Fibroblast of gingiva (primary cell): ENCODE measurements at places on chromosomes 1 and 21.

DNA sequence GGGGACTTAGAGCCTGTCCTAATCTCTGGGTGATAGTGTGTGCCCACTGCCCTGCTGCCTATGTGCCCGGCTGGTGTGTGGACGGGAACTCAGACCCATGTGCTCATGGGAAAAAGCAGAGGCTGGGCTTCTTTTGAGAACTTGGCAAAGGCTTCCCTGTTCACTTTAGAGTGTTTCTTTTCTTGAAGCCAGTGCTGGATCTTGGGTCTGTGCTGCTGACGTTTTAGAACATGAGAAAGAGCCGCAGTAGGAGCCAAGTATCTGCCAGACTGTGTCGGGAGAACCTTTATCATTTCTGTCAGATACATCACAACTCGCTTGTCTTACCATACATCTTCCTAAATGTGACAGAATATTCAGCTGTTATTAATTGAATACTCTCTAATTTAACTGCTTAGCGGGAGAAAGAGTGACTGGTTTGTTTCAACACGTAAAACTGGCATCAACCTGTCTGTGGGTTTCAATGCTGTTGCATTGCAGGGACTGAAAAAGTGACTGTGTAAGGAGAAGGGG lies 195.2 kb downstream of the PBX1 start:
- peak; percentile 43 for DNase-seq

DNA sequence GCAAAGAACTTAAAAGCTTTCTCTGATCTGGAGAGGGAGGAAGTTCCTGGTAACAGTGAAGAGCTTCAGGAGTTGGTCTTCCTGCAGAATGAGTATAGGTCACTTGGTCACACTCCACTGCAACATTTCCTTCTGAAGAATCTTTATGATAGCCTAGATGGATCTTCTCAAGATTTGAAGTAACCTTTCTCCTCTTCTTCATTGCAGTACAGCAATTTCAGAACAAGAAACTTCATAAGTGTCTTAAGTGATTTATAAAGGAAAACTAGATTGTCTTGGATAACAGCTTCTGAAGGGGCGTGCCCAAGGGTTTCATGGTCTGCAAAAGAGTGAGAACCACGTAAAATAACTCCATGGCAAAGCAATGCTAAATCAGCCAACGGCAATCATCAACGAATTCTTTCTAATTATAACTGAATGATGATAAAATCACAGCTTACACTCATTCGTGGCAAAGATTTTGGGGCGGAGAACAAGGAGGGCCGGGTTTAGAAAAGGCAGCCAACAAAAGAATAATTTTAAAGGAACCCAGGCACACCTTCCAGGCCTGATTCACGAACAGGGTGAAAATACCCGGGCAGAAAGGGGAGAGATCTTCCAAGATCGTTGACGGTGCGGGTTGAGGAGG lies 53.9 kb upstream of the ASPM start:
- DNase-seq, result peak; percentile 14

DNA sequence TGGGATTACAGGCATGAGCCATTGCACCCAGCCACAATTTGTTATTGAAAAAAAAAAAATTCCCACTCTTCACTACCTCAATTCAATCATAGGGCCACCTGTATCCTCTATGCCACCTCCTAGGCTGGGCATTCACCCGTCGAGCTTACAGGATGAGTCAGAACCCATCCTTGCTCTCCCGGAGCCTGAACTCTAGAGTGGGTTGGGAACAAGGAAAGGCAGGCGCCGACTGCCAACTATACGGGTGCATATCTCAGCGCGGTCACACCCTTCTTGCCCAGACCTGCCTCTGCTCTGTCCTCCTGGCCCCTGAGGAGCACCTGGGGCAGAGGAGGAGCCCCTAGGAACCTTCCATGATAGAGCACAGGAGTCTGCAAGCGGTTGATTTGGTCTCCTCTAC lies 21.4 kb upstream of the LBR start:
- no peak for DNase-seq

DNA sequence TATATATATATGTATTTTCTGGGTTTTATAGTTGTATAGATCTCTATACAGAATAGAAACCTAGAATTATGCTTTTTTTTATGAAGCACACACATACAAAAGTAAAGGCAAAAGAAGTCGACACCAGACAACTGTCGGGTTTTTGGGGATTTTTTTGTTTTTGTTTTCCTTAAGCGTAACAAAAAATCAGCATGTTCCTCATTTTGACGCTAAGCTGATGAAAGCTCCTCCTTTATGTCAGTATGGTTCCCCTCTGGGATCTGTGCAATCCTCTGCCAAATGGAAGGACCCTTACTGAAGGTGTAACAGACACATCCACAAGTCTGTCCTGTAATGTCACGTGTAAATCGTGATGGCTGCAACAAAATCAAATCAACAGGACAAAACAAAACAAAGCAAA lies 226.2 kb downstream of the RHOU start:
- DNase-seq, result no peak

- DNase-seq, result no peak
Observed at GRCh38 chr21:32592929-32593502, 7.7 kb upstream of the TCP10L start.

- peak; percentile 21 for DNase-seq
Observed at GRCh38 chr1:23452011-23452411, 27.5 kb upstream of the TCEA3 start.

DNA sequence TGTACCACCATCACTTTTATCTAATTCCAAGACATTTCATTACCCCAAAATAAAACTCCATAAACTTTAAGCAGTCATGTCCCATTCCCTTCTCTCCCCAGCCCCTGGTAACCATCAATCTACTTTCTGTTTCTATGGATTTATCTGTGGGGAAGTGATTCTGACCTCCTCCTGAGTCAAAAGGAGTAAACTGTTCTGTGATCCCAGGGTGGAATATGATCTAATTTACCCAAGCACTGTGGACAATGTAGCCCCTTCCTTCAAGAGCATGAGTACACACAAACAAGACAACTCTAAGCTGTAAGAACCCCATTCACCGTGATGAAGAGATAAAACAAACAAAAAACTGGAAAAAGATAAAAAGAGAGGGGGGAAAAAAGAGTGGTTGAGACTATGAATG lies 77.9 kb downstream of the PLPP3 start:
- DNase-seq, result no peak

GRCh38 chr1:103063921-103064320 lies 44.4 kb downstream of the COL11A1 start:
- peak; percentile 66 for DNase-seq

DNA sequence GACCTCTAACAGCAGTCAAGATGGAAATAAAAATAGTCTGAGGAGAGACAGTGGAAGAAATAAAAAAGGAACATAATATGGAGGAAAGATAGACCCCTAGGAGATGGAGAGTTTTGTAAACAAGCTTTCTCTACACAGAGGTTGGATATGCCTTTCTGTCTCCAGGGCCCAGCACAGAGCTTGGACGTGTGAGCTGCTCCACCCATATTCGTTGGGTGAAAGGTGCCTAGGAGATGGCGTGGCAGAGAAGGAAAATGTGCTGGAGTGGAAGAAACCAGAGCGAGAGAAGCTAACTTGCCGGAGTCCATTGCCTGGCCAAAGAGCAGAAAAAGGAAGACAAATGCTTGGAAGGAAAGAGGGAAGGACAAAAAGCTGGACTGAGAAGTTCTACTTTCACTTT lies 78.3 kb upstream of the LMO4 start:
- DNase-seq, result no peak

DNA sequence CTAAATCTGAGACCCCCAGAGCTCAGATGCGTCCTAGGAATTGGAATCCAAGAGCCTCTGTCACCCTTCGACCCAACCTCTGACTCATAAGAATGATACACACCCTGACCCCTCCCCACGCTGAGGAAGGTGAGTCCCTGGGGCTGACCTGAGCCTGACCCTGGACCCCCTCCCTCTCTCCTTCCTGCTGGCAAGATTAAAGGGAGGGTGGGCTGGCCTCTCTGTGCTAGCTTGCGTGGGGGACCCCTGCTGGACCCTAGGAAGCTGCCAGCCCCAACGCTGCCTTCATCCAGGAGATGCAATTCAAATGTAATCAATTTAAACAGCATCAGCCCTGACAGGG lies 627 bp downstream of the PLEKHA6 start:
- no peak for DNase-seq

- DNase-seq, result no peak
Observed at GRCh38 chr1:31203215-31203614, 36.5 kb downstream of the NKAIN1 start.

- no peak for DNase-seq
Observed at GRCh38 chr1:55044617-55045397, 5.5 kb downstream of the PCSK9 start.

GRCh38 chr21:43814215-43815106 lies 25.1 kb downstream of the RRP1 start:
- DNase-seq, result no peak

GRCh38 chr1:51345300-51345687 lies 14.9 kb upstream of the TTC39A start:
- DNase-seq, result no peak

DNA sequence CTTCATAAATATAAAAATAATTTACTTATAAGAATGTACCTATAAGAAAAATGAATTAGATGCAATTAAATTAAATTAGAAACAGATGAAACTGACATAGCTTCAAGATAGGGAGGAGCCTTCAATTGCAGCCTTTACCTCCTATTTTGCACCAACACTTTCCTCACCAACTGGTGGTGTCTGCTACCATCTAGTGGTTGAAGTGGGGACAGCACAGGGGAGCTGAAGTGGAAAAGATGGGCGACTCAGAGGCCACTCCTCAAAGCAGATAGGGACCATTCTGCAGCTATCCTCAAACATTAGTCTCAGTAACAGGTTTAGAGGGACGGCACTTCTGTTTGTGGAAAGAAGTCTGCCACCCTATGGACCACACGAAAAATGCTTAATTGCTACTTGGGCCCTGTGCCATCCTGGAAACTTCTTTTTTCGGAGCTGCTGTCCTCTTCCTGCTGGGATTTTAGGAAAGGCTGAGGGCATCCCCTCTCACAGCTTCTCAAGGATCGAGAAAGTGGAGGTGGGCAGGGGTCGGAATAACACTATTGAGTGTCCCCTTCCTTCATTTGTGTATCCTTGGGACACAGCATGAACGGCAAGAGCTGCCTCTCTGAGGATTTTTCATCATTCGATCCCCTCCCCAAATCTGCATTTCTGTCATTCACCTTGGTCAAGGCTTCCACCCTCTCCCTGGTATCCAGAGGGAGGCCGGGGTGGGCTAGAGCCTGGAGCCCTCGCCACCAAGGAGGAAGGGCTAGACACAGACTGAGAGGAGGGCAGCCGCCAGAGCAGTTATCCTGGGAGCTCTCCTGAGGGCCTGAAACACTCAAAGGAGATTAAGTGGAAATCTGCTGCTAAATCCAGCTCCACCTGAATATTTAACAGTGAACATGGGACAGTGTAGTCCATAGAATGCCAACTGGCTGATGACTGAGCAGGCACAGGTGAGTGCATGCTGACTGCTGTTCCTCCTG lies 9.6 kb downstream of the PROK1 start:
- DNase-seq, result peak; percentile 74

DNA sequence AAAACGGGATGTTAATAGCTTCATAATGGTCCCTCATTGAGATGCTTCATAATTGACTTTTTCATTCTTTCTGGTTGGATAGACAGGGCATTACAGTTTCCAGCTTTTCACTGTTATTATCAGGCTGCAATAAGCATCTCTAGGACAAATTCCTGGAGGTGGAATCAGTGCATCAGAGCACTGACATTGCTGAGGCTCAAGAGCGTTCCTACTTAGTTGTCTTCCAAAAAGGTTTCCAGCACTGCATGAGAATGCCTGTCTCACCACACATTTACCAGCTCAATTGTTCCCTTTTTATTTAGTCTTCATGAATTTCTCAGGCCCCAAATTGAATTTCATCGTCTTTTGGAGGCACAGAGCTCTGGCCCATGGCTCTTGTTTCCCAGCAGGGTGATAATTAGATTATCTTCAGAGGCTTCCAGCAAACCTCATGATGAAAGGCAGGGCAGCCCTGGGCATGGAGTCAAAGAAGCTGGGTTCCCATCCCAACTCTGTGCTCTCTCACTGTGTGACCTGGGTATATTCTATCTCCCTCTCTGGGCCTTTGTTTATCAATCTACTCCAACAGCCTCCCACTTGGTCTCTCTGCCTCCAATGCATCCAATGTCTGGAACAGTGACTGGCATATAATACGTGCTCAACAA lies 451.4 kb downstream of the PTPRU start:
- DNase-seq, result peak; percentile 19

DNA sequence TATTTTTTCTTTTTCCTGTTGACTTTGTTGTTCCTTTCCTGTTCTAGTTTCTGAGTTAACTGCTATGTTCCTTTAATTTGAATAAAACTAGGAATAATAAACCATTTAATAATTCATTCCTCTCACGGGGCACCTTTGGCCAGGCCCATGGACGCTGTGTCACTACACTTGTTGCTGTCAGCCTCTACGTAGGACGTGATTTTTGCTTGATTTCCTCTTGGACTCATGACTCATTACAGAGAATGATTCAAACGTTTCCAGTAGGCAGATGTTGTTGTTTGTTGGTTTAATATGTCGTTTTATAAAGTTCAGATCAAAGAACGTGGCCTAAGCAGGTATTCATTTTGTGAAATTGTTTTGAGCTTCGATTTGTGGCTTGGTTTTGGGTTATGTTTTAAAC lies 9.1 kb upstream of the SLC19A1 start:
- peak; percentile 44 for DNase-seq

- DNase-seq, result no peak
Observed at GRCh38 chr1:4510276-4510691, 144.1 kb upstream of the AJAP1 start.

DNA sequence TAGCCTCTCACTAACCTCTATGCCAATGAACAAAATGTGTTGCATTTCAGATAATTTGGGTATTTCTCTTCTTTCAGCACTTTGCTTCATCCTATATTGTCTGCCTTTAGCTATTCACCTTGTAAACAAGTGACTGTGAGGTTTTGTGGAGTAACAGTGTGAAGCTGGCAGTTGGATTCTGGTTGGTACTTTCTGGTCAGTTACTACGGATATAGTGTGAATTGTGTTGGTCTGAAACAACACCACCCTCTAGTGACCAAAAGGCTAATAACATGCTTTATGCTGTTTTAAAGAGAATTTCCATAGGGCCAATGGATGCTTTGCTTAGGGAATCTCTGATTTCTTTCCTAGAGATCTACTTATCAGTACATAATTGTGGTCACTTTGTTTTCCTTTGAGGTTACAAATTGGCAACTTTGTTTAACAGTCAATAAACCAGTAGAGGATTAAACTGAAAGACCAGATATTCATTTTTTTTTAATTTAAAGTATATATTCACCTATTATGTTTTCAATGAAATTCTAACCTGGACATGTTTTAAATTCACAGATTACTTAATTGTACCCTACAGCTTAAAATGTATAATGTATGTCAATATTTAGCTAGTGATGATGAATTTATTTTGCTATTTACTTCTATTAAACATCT lies 2.5 kb upstream of the PTGER3 start:
- DNase-seq, result peak; percentile 59

DNA sequence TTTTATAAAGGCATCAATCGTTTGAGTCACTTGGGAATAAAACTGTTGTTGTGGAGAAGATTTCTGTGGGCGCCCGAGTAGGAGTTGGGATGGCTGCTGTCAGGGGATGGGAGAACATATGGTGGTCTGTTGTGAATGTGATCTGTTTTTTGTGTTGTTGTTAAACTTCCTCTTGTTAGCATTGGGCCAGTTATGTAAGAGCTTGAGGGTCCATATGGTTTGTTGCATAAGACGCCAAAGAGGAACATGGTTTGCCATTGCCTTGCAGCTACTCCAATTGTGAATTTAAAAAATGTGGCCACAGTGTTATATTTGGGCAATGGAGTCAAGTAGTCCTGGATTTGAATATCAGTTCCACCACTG lies 136.1 kb upstream of the JUN start:
- DNase-seq, result no peak
